Stimulated activated CD8-positive, alpha-beta memory T cell treated with anti-CD3 and anti-CD28 coated beads, Interleukin-4, amount 100 ng/mL, for 24 hours (primary cell): ENCODE measurements at places on chromosomes 3 and 15.

- no peak for DNase-seq
These were observed 111.4 kb upstream of the CHL1 start for GRCh38 chr3:85180-85579.

- DNase-seq: no peak
These were observed 290.8 kb downstream of the UBE2E2 start for GRCh38 chr3:23493889-23494288.

GRCh38 chr15:31333820-31334219, 7.2 kb downstream of the KLF13 start:
- no peak for DNase-seq

- no peak for DNase-seq
These were observed 142.4 kb downstream of the TCF12 start for GRCh38 chr15:57060799-57061198.

GRCh38 chr3:37183375-37183831, 9.0 kb upstream of the LRRFIP2 start:
- no peak for DNase-seq

GRCh38 chr3:144344925-144345548, 373.4 kb downstream of the DIPK2A start:
- DNase-seq: no peak

DNA sequence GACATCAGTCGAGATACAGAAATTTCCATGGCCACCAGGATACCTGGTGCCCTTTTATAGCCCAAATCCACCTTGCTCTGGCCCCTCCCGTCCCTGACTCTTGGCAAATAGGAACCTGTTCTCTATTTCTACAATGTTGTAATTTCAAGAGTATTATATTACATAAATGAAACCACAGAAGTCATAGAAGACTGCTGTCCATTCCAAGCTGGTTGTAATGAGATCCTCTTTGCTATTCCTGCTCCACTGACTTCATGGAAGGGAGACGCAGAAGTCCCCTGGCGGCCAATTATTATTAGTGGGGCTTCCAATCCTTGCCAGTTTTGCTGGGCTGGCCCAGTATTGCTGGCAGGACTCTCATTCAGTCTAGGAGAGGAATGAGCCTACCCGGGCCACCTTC, 26.6 kb downstream of the DCP1A start:
- DNase-seq: no peak

DNA sequence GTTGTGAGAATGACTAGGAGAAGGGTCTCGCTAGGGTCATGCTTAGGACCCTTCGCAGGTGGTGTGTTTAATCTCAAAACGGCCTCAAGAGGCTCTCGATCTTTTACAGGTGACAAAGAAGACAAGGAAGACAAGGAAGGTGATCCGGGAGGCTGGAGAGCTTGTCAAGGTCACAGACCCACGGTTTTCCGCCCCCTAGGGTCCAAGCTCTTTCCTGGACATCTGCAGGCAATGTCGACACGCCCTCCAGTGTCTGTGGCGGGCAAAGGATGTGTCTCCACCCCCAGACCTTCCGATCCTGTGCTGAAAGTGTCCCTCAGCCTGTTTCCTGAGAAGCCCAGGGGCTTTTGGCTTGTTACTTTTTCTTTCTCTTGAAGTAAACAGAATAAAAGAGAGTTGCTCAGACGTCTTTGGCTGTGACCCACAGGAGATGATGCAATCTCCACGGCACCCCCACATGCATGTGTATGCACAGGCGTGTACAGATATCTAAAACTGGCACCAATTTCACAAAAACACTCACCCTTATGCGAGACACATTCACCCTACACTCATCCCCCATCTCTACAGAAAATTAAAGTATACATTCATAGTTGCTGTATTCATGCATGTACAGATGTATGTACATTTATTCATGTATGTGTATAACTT, 108.8 kb downstream of the KLF13 start:
- peak; percentile 73 for DNase-seq

GRCh38 chr3:114234745-114235144, 2.6 kb downstream of the ZNF80 start:
- DNase-seq: no peak

- no peak for DNase-seq
These were observed 23.1 kb upstream of the MTHFS start for GRCh38 chr15:79919749-79920511.

DNA sequence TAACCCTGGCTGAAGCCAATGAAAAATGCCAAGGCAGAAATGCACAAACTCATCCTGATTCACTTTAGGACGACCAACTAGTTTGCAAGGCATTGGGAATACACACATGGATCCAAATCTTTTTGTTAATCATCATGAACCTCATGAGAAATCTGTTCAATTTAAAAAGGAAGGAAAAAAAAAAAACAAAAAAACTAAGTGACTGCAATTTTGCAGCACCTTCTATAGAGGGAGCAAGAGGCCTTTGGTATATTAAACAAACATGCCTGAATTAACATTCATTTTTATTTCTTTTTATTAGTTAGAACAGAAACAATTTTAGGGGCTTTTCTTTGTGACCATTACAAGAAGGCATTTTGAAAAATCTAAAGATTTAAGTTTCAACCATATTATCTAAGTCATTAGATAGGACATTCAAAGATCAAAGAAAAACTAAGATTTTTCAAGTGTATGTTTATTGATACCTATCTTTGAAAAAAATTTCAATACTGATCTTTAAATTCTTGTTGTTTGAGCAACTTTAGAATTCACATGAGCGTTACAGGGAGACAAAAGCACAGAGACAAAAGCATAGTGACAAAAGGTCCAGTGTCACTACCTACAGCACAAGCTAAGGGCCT, 182.4 kb downstream of the CBLB start:
- DNase-seq: no peak

- DNase-seq: no peak
These were observed 31.3 kb upstream of the TRIM59 start for GRCh38 chr3:160480931-160481330.

DNA sequence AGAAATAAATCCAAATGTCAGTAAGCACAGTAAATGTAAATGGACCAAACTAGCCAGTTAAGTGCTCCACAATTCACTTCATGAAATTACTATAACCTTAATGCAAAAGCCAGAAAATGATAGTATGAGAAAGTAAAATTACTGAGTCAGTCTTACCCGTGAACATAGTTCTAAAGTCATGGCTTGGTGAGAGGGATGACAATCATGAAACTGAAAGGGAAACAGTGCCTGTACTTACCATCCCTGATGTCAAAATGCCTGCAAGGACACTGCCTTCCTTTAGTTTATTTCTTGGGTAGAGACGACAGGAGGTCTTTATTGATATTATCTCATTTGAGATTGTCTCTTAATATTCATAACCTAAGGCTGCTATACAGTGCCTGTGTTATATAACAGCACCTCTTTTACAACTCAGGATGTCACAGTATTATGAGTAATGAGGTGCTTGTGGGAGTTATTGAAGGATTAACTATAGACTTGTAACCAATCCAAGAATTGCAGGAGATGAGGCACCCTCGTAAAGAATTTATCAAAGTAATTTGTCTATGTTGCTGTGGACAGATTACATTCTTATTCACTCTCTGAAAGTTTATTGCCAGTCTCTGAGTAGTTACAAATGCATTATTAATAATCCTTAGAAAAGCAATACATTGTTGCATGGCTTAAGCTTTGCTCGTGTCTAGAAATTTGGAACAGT, 142.9 kb upstream of the BFSP2 start:
- DNase-seq: no peak

- DNase-seq: no peak
These were observed 100.2 kb downstream of the GHSR start for GRCh38 chr3:172347895-172348679.

- peak; percentile 21 for DNase-seq
These were observed 33.9 kb downstream of the GRK7 start for GRCh38 chr3:141796889-141797781.

DNA sequence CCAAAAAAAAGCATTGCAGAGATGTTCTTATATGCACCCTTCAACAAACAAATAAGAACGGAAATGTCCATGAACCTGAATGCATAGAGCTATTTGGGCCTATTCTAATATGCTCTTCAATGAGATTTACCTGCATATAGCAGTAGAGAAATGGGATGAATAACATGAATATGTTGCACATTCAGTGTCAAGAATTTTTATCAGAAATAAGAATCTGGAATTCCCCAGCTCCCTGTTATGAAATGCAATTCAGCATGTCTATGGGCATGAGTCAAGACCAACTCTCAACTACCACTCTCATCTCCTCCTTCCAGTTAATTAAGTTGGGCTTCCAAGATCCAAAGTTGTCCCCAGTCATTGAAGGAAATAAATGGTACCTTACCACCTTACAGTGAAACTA, 133.7 kb upstream of the ALCAM start:
- no peak for DNase-seq

DNA sequence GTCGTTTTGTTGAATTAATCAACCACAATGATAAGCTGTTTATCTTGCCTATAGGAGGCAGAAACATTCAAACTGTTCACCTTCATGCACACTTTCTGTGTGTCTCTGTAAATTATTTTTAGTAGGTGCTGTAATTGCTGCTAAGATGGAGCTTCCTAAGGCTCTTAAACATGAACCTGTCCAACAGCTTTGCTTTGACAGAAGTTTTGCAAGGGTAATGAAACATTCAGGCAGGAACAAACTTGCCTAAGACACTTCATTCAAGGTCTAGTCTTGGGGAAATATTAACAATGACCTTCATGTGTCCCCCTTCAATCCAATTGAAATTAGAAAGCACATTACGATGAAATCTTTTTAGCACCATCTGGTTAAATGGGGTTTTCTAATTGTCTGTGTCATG, 156.1 kb downstream of the DIPK2A start:
- no peak for DNase-seq

GRCh38 chr3:176274161-176274560, 923.1 kb downstream of the TBL1XR1 start:
- no peak for DNase-seq

DNA sequence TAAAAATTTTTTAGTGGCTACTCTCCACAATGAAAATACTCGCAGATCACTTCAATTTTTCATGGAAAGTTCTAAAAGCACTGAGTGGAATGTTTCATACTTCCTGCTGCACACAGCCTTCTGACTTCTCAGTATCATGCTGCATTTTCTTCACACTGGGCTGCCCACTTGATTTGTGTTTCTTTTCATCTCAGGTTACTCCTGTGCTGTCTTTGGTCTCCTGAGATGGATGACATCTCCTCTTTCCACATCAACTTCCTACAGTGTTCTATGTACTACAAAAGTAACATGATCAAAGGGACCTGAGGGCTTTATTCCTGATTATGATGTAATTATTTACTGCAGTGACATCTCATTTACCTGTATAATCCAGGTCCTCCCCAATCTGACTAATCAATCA, 927.7 kb downstream of the ROBO2 start:
- no peak for DNase-seq

DNA sequence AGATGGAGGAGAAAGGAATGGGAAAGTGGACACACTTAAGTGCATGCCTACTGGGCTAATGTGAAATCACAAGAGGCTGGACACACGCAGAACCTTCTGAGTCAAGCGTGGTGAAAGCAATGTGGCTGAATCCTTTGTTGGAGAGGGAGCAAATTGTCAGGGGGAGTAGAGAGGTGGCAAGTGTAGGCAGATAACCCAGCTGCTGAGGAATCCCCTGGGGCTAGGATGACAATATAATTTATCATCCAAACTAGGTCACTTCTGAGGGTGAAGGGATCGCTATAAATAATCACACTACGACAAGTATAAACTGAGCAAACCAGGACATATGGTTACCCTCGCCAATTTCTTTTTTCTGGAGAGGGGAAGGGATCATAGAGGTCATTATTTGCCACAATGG, 28.7 kb downstream of the TAMM41 start:
- DNase-seq: no peak

DNA sequence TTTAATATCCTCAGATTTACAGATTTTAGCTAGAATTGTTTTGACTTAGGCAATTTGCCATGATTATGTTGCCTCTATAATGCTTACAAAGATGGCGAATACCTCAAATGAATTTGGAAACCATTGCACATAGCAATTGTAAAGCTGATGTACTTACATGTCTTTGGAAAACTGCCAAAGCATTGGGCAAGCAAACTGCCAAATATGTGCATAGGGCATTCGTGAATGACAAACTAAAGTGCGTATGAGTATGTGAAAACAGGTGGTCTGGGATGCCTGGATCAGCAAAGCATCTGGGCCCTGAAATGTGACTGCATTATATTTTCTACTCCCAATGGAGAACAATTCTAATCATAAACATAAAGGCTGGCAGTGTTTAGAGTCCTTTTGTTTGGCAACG, 445.3 kb upstream of the ROBO1 start:
- DNase-seq: no peak

- no peak for DNase-seq
These were observed 987.0 kb downstream of the NTRK3 start for GRCh38 chr15:87269566-87269965.

DNA sequence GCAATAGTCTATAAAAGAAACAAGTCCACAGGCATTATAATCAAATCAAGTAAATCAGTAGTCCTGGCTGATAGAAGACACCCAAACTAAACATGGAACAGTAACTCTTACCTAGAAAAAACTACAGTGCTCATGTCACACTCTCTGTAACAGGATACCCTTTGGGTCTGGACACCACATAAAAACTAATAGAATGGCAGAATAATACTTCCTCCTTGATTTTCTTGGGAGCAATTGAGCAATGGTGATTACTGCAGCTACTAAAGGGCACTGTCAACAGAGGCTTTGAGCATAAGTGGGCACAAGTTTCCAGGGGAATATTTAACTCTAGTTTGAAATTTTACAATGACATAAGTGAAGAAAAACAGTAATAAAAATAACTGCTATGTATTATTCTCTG, 59.5 kb downstream of the GLB1 start:
- no peak for DNase-seq

- DNase-seq: no peak
These were observed 29.7 kb upstream of the KLF13 start for GRCh38 chr15:31296646-31297574.

DNA sequence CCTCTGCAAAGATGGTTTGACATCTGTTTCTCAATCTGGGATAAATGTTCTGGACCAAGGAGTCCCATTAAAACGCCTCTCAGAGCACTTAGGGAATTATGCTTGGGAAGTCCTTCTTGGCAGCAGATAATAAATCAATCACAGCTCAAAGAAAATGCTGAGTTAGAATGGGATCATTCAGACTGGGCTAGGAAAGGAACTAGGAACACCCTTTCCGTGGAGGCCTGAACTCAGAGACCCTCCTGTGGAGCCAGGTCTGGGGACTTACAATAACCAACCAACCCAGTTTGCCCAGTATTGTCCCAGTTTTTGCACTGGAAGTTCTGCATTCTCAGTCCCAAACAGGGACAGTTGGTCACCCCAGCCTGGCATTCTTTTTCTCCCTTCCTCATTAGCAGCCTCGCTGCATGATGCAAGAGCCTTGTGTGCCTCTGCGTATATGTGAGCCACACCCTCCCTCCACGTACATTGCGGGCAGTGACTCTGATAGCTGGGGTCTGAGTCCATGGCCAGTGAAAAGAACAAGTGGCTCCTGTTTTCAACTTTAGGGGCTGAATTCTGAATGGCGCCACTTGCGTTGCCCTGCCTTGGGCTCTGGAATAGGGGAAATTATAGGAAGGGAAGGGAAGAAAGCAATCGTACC, 88.7 kb downstream of the SEMA5B start:
- DNase-seq: no peak

DNA sequence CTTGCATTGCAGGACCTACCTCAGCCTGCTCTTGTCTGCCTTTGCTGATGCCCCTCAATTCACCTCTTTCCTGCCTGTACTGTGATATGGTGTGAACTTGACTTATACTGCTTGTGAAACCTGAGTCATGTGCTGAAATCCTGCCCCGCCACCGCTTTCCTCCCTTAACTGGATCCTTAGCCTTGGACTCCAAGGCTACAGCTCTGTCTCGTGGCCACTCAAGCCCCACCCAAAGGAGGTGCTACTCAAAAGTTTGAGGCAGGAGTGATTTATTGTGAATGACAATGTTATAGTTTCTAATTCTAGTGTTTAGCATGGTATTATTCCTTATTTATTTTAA, 56.1 kb downstream of the MYZAP start:
- DNase-seq: no peak
